CD4-positive, alpha-beta T cell treated with Interleukin-6 at 100 ng/mL for 8 hours (primary cell): ENCODE measurements at places on chromosomes 5 and 9.

DNA sequence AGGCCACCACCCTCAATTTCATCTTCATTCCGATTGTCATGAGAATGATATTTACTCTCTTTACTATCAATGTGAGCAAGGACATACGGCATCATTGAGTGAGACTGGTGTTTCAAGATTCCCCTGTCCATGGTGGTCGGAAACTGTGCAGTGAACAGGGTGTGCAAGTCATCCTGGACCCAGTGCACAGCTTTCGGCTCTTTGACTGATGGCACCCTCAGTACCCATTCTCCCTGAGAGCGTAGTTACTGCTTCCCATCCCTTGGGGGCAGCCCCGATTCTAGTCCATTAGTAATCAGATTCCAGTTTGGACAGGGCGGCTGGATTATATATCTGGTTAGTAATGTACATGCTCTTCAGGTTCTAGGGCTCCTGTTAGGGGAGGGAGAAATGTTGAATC lies 61.7 kb upstream of the SUB1 start:
- no peak for DNase-seq

- DNase-seq = no peak
Measured at GRCh38 chr9:12859704-12860251, 85.0 kb downstream of the LURAP1L start.

- DNase-seq = no peak
Measured at GRCh38 chr9:129559506-129559881, 61.4 kb downstream of the C9orf50 start.

DNA sequence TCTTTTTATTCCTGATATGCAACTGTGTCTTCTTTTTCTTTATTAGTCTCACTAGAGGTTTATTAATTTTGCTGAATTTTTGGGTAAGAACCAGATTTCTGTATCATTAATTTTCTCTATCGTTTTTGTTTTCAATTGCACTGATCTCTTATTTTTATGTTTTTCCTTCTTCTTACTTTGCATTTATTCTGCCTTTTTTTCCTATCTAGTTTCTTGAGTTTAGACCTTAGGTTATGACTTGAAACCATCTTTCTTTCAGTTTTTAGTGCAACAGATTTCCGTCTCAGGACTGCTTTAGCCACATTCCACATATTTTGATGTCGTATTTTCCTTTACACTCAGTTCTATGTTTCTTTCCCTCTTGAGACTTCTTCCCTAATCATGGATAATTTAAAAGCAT lies 56.6 kb downstream of the IARS1 start:
- no peak for DNase-seq
